HEK293T (cell line): ENCODE measurements at places on chromosomes 5 and 9.

DNA sequence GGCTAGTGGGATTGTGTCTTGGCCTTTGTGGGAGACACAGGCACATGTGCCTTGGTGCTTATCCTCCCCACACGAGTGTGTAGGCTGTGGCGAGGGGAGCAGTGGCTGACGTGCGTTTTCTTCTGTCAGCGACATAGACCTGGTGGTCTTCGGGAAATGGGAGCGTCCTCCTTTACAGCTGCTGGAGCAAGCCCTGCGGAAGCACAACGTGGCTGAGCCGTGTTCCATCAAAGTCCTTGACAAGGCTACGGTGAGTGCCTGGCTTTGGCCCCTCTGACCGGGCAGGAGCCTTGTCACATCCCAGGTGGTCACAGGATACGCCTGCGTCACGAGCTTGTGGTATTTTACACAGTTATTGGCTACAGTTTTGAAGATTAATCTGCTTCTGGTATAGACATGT is 26.4 kb downstream of the TENT4A start:
- no peak for DNase-seq

GRCh38 chr5:51381761-51382474 is 1.3 kb upstream of the ISL1 start:
- no peak for DNase-seq

DNA sequence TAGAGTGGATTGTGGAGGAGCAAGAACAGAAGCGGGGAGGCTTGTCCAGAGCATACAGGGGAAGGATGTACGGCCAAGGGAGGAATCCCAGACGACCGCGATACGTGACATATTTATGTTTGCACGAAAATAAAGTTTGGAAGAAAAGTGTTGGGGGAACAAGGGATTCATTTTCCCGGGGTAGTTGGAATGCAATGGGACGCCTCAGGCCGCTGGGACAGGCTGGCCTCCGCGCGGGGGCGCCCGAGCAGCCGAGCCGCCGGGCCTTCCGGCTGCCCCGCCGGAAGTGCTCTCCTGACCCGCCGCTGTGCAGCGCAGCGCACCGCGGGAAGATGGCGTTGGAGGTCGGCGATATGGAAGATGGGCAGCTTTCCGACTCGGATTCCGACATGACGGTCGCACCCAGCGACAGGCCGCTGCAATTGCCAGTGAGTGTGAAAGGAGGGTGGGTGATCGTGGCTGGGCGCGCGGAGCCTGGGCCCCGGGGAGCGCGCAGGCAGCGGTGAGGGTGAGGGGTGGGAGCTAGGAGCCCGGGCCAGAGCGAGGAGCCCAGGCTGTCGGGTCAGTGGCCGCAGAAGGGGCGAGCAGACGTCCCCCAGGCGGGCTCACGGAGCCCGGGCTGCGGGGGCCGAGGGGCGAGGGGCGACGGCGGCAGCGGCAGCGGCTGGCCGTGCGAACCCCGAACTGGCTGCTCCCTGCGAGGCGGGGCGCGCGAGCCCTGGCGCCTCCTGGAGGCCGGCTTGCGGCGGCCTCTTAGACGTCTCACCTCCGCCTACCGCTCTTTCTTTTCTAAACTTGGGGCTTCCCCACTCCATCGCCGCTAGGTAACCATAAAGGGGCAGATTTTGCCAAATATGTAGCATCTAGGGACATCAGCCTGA is at the start of gene PHAX:
Gene PHAX (plus strand): TSS at position 317 of the 881 bp plus-strand sequence. CDS start 16 bp downstream, at position 333.
- DNase-seq, result peak; percentile 89

- DNase-seq, result no peak
Observed at GRCh38 chr5:169762338-169763095, 125.4 kb downstream of the DOCK2 start.

DNA sequence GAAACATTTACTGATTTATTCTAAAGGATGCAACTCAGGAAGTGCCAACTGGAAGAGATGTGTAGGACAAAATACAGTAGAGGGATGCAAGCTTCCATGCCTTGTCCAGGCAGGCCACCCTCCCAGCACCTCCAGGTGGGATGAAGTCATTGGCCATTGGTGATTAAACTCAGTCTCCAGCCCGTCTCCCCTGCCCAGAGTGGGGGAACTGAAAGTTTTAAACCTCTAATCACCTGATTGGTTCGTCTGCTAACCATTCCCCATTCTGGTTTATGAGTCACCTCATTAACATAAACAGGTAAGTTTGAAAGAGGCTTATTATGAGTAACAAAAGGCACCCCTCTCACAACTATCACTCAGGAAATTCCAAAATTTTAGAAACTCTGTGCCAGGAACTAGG is 8.1 kb downstream of the TNFAIP8 start:
- DNase-seq, result no peak

- no peak for DNase-seq
Observed at GRCh38 chr5:126104951-126105350, 318.3 kb upstream of the GRAMD2B start.

DNA sequence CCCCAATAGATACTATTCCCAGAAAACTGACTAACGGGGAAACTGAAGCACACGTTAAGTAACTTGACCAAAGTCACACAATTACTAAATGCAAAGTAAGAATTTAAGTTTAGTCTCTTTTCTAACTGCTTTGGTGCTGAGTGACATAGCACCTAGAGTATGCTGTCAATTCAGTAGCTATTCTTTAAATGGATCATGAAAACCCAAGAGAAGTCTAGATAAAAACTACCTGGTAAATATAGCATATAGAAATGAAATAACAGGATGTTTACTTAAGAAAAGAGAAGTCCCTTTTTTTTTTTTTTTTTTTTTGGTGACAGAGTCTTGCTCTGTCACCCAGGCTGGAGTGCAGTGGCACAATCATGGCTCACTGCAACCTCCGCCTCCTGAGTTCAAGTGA is 129.2 kb downstream of the PDE4D start:
- no peak for DNase-seq

- DNase-seq, result no peak
Observed at GRCh38 chr5:39192450-39193160, 26.8 kb downstream of the FYB1 start.

DNA sequence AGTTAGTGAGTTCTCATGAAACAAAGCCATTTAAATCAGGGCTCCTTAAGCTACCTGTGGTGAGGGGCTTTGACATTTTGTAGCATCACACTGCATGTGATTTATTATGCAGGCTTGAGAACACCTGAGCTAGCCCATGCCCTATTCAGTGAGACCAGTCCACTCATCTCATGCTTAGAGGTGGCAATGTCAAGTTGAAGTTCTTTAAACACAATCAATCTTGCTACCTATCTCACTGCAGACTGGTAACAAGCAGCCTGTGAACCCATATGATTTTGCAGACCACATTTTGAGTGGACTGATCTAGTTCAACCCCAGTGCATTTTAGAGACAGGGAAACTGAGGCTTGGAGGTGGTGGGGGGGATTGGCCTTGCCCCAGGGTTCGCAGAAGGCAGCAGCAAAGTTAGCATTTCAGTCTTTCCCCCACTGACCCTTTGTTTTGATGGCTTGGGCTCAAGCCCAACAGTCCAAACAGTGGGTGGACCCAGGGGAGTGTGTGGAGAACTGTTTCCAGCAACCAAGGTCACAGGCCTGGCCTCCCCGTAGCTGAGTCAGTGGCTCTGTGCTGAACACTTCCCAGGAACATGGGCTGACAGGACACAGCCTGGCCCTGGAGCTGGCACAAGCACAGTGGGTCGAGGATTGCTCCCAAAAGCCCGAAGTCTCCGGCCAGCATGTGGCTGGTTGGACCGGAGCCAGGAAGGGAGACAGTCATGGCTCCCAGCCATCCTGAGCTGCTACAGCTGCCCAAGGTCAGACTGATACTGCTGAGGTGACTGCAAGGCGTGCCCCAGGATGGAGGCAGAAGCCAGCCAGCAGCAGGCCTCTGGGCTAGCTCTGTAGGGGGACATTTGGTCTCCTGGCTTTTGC is 95.3 kb downstream of the RGS3 start:
- DNase-seq, result no peak

- no peak for DNase-seq
Observed at GRCh38 chr9:107051392-107051791, 188.4 kb downstream of the ZNF462 start.

GRCh38 chr5:160629003-160629402 is 207.3 kb downstream of the PTTG1 start:
- no peak for DNase-seq

GRCh38 chr5:66659780-66660179 is 63.6 kb downstream of the MAST4 start:
- no peak for DNase-seq

DNA sequence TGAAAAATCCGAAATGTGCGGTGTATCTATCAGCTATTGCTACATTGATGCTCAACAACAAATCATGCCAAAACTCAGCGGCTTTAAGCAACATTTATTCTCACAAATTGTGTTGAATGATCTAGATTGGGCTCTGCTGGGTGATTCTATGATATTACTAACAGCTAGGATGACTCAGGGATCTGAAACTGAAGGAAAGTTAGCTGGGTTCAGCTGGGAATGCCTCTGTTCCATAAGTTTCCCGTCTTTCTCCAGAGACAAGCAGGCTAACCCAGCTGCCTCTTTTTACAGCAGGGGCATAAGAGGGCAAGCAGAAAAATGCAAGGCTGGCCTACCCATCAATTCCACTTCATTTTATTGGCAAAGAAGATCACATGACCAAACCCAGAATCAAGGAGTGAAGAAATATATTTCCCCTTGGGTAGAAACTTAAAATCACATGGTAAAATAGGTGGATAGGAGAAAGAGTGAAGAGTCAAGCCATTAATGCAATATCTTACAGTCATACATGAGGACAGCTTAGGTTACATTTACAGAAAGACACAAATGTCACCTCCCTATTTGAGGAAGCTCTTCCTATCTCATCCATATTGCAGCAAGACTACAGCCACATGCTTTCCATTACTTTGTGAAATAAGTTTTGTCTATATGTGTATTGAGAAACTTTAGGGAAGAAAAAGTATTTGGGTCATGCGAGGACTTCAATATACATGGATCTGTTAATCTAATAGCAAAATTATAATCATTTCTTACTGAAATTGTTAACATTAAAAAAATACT is 30.8 kb downstream of the IL7R start:
- no peak for DNase-seq

GRCh38 chr9:115349542-115349941 is 231.6 kb upstream of the TNC start:
- DNase-seq, result no peak

GRCh38 chr9:132077881-132078698 is 1.6 kb downstream of the MED27 start:
- DNase-seq, result peak; percentile 40

- peak; percentile 45 for DNase-seq
Observed at GRCh38 chr5:148443998-148444397, 60.2 kb downstream of the FBXO38 start.

DNA sequence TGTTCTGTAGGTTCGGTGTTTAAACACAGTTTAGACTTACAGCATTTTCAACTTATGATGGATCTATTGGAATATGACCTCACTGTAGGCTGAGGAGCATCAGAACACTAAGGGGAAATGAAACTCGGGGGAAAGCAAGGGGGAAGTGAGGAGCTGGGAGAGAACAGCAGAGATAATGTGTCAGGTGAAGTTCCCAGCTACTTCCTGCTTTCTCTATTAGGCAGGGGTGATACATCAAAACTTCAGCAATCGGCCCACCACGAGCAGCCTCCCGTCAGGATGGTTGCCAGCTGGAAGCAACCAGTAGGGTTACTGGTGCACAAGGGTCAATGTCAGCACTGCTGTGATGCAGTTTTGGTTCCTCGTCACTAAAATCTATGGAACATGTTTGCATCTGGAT is 34.3 kb downstream of the FAT2 start:
- no peak for DNase-seq

DNA sequence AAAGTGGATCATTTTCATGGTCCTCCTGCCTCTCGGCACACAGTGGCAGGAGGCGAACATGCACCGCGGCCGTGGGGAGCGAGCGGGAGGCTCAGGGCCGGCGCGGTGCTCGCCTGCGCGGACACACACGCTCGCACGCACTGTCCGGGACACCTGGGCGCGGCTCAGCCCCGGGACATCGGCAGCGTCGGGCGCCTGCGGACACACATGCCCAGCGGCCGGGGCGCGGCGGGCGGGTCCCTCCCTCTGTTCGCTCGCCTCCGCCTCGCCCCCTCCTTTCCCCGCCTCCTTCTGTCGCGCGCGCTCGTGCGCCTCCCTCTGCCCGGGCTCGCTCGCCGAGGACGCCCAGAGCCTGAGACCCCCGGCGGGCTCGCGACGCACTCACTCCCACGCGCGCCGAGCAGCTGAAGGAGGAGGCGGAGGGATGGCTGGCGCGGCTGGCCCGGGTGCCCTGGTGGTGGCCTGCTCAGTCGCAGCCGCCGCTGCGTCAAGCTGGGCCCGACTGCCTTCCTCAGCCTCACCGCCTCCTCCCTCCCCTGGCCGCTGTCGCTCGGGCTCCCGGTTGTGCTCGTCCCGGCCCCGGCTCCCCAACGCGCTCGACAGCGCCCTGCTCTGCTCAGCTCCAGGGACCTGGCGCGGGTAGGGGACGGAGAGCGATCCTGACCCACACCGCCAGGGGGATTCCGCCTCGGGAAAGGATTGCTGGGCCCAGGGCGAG is at the start of gene FRMD3:
Gene FRMD3 (minus strand): TSS at position 230 of the 718 bp plus-strand sequence. CDS start 170 bp downstream, at position 60.
- DNase-seq, result peak; percentile 81

DNA sequence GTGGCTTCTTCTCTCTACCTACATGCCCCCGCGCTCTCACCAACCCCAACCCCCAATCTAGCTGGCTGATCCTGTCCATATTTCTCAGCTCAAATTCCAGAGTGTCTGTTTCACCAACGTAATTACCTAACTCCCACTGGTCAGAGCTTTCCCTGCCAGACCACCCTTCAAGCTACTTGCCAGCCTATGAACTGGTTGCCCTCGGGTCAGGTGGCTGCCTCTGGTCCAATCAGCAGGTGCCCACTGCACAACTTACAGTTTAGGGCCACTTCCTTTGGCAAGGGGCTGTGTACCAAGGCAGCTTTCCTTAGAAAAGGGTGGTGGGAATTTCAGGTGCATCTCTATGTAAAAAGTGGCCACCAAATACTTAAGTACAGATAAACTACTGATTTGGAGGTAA is 92.2 kb upstream of the SLC30A5 start:
- DNase-seq, result peak; percentile 16

DNA sequence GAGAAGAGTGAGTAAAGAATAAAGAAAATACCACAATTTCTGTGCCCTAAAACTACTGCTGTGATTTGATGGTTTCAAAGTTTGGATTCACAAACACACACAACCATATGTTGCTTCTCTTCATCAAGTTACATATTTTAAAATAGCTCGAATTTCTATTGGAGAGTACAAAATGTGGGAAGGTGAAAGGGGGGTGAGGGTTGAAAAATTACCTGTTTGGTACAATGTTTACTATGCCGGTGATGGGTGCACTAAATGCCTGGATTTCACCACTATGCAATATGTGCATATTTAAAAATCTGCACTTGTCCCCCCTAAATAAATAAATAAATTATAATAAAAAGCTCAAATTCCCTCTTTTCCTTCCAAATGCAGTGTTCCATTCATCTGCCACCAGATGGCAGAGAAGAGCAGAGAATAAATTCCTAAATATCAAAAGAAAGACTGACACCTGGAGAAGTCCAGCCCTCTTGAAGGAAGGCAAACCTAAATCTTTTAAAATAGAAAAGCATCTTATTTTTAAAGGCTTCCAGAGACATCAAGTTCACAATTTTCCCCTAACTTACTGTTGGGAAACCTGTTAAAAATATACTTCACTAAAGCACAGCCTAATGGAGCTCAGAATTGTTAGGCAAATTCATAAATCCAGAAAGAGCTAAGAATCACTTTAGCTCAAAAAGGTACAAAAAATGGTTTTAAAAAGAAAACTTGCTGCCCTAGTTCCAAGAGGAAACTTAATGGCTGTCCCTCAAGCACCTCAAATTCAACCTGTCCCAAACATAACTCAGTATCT is 24.8 kb upstream of the HNRNPA0 start:
- DNase-seq, result peak; percentile 34

- DNase-seq, result no peak
Observed at GRCh38 chr9:114908104-114908622, 22.2 kb downstream of the TNFSF8 start.

GRCh38 chr9:86830356-86830755 is 117.0 kb downstream of the GAS1 start:
- DNase-seq, result no peak

- no peak for DNase-seq
Observed at GRCh38 chr9:114304416-114305188, 18.3 kb upstream of the ORM1 start.
